Dermis blood vessel endothelial cell (primary cell): ENCODE measurements at places on chromosomes 5 and 9. TPM values are rescaled to one million over a fixed set of nuclear protein-coding genes. Genes with fewer than 3 reads are reported as not detected.

DNA sequence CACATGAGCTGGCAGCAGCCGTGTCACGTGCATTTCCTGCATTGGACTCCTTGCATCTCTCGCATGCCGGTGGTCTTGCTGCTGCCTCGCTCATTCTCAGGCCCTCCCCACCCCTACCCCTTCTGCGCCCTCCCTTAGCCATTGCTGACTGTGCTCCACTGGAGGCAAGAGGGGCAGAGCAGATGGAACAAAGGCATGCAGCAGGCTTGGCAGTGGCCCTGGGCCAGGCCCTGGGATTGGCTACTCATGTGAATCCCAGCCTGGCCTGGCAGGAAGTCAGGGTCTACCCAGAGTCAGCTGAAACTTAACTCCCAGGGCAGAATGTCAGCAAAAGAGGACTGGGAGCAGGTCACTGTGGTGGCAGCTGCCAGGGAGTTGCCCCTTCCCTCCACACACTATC is 62.3 kb downstream of the TSTD2 start:
- DNase-seq: no peak

- no peak for DNase-seq
Observed at GRCh38 chr5:180007582-180007981, 64.0 kb downstream of the RNF130 start.

GRCh38 chr9:86452201-86452828 is 98.1 kb upstream of the TUT7 start:
- DNase-seq: no peak

DNA sequence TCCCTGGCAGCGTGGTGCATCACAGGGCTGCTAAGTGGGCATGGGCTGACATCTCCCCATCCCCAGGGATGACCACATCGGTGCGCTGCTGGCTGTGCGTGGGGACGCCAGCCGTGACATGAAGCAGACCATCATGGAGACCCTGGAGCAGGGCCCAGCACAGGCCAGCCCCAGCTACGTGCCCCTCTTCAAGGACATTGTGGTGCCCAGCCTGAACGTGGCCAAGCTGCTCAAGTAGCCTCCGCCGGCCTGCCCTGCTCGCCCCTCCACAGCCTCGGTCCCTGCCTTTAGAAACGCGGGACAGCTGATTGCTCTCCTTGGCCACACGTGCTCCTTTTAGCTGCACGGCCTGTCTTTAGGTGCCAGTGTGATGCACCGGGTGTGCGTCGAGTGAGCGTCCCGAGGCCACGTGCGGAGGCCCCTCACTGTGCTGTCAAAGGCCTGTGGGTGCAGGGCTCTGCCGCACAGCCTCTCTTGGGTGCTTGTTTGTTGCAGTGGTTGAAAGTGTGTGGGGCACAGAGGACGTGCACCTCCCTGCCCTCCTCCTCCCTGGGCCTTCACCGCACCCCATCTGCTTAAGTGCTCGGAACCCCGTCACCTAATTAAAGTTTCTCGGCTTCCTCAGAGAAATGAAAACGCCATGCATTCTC is 23.8 kb downstream of the EXOC3 start:
- DNase-seq: no peak

DNA sequence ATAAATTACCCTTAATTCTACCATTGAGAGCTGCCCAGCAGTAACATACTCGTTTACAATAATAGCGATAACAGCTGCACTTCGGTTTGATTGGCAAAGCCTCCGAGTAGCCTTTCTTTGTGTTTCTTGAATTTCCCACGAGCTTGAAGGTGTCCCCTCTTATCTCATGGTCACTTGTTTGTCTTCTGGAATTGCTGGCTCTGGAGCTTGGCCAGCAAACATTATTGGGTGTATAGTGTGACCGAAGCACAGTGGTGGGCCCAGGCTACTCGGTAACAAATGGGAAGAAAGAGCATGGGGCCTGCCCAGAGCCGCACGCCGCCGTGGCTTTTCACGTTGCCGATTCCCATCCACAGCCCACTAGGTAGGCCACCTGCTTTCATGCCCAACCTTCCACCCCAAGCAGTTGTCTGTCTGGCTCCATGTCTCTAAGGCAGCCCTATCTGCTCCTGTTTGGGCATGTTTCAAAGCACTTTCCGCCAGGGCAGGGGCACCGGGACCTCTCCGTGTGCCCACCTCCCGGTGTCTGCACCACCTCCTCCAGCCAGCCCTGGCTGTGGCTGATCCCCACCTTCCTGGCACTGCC is 8.7 kb downstream of the STKLD1 start:
- no peak for DNase-seq

- no peak for DNase-seq
Observed at GRCh38 chr9:94982211-94982610, 255.7 kb downstream of the AOPEP start.

The ST6GALNAC4 gene
- 50.0 and 98.0 TPM in 2 replicates for total RNA-seq

The DMRT2 gene
- not detected in 2 replicates for total RNA-seq
